ENCODE measurements at places on chromosomes 4 and X. TPM values are rescaled to one million over a fixed set of nuclear protein-coding genes. Genes with fewer than 3 reads are reported as not detected.

ATP7A gene
- 4.6 TPM for polyA plus RNA-seq

DNA sequence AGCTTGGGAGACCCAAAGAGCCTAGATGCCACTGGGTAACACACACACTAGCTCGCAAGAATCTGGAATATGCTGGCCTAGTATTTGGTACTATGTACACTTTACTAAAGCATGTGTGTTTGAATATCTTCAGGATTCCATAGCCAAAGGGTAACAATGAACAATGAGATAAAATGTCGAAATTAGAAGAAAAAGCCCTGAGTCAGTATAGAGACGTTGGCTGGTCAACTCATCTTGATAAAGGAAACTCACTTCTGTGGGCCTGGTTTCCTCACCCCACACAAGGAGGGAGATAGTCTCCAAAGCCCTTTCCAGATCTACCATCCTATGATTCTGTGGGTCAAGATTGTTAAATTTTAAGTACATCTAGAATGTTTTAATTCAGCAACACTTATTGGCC, 6.9 kb downstream of the ZDHHC9 start:
- no peak for DNase-seq
- H3K27ac ChIP-seq = no peak overlapping the region
- no peaks in the 10 kb centered on the region for H3K27me3 ChIP-seq
- no peak overlapping the region for H3K4me3 ChIP-seq
- H3K4me1 ChIP-seq = no peaks in the 10 kb centered on the region

- H3K4me3 ChIP-seq = no peak overlapping the region
- no peak for DNase-seq
- H3K27ac ChIP-seq = no peak overlapping the region
- no peaks in the 10 kb centered on the region for H3K27me3 ChIP-seq
- no peaks in the 10 kb centered on the region for H3K36me3 ChIP-seq
Observed at GRCh38 chr4:53589511-53589910, 1.8 kb downstream of the LNX1 start.

GRCh38 chrX:136497556-136498052, at the start of gene HTATSF1:
Gene HTATSF1 (plus strand): TSS chrX:136497592. CDS start chrX:136497685, 93 bp downstream.
- peak within 1 kb of the TSS; percentile 92 for H3K4me3 ChIP-seq
- peaks cover 16% of the 10 kb centered on the region for H3K4me1 ChIP-seq
- H3K27me3 ChIP-seq = no peaks in the 10 kb centered on the region
- no peaks in the 10 kb centered on the region for H3K36me3 ChIP-seq

GRCh38 chr4:53800741-53801140, 209.5 kb upstream of the LNX1 start:
- H3K27ac ChIP-seq = no peak overlapping the region
- no peaks in the 10 kb centered on the region for H3K4me1 ChIP-seq
- DNase-seq = no peak
- no peaks in the 10 kb centered on the region for H3K27me3 ChIP-seq

DNA sequence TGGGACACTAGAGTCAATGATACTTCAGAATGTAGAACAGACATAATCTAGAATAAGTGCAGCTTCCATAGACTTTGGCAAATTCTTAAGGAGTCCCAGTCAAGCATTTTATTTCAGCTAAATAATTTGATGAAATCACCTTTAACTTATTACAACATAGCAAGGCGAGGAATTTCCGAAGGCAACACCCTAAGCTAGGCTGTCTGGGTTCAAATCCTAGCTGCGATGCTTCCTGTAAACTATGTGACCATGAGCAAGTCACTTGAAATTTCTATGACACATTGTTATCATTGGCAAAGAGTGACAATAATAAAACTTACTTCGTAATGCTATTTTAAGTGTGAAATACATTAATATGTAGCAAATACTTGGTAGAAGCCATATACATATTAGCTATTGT, 679.1 kb downstream of the DMD start:
- H3K36me3 ChIP-seq = no peaks in the 10 kb centered on the region
- H3K27me3 ChIP-seq = no peaks in the 10 kb centered on the region
- H3K4me3 ChIP-seq = no peak overlapping the region
- H3K27ac ChIP-seq = no peak overlapping the region

Data from CD8-positive, alpha-beta memory T cell (primary cell).